ENCODE measurements at places on chromosomes 2 and 18.

- DNase-seq, result no peak
Measured at GRCh38 chr2:134583462-134583861, 135.3 kb downstream of the TMEM163 start.

DNA sequence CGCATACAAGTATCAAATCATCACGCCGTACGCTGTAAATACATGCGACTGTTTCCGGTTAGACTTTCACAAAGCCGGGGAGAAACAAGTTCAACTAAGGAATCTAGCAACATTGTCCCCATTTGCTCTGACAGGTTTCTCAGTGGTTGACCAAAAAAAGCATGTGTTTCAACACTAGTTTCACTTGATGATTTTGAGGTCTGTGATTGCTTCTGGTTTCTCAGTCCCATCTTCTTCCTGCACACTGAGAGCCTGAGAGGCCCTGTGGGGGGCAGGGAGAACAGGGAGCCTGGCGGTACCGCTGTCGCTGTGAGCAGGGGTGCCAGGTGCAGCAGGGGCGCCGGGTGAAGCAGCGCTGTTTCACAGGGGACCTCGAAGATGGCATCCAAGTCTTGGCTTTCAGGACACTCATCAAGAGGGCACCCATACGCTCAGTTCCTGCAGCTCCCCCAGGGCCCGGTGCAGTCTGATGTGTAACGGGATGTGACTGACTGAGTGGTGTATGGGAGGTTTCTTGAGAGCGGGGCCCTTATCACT lies 270.9 kb downstream of the TWIST2 start:
- no peak for DNase-seq

- no peak for DNase-seq
Measured at GRCh38 chr2:207502577-207503198, 27.1 kb upstream of the CREB1 start.

DNA sequence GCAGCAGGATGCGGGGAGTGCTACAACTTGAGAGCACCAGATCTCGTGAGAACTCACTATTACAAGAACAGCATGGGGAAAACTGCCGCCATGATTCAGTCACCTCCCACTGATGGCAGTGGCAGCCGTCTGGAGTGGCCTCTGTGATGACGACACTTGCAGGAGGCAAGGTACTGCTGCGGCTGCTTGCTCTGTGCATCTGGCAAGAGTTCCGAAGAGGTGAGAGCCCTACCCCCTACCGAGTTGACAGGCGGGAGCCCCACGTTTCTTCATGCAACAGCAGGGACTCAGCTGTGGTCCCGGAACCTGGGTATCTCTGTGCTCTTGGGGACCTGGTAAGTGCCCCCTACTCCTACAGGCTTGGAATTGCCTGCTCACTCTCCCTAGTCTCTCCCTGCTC lies 1672.7 kb upstream of the TMEFF2 start:
- no peak for DNase-seq

DNA sequence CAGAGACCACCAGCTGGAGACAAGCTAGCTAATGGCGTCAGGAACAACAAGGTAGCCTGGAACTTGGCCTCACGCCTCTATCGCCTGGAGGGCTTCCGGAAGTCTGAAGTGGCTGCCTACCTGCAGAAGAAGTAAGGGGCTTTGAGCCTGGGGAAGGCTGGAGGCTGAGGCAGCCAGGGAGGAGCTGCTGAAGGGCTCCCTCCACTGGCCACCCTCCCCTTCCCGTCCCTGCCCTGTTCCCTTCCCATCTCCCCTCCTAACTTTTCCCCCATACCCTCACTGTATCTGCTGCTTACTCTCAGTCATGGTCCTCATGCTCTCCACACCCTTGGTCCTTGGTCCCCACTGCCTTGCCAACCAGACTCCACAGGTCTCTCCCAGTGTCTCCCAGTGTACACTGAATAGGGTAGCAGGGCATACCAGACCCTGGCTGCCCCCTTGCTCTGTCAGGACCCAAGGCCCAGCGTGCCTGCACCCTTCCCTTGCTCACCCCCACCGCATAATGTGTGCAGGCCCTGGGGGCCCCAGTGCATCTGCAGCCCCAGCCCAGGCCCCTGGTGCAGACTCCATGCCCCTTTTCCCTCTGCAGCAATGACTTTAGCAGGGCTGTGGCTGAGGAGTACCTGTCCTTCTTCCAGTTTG lies 18.8 kb downstream of the PSD4 start:
- no peak for DNase-seq

DNA sequence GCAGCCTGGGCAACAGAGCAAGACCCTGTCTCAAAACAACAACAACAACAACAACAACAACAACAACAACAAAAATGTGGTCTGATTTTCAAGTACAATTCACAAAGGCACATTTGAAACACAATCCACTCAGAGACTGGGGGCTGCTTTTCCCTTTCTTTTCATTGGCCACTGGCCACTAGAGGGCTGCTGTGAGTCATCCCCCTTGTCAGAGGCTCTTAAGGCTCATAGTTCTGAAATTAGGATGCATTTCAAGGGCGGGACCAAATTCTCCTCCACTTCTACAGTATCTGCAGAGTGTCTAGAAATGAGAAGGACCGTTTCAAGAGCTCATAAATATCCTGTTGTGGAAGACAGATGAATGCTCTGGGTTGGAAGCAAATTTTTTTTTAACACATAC lies 285.4 kb downstream of the NRXN1 start:
- DNase-seq, result no peak

- DNase-seq, result no peak
Measured at GRCh38 chr2:145599756-145600155, 1079.8 kb upstream of the ZEB2 start.

GRCh38 chr2:8159211-8159965 lies 522.5 kb upstream of the ID2 start:
- DNase-seq, result no peak

DNA sequence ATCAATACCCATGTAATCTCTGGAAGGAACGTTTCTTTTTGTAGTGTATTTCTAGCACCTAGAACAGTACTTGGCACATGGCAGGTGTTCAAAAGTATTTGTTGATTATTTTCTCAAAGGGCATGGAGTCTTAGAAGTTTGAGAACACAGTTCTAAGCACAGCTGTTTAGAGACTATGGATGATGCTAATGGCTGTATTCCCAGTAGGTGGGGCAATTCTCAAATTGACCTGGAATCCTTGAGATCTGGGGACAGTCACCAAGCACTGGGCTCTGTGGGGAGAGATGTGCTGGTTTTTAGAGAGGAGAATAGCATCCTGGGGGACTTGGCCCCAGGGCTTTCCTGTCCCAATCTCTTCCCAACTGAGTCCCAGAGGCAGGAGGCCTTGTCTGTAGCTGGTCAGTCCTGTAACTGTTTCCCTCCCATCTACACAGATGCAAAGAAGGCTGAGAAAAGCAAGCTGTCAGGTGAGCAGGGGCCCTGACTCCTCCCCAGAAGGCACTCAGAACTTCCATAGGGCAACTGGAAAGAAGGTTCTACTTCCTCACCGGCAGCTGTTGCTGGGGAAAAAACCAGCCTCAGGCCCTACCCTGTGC lies 17.5 kb upstream of the IL36G start:
- no peak for DNase-seq

- DNase-seq, result no peak
Measured at GRCh38 chr18:49022311-49023161, 71.8 kb upstream of the SMAD7 start.

All from stimulated activated CD8-positive, alpha-beta memory T cell treated with anti-CD3 and anti-CD28 coated beads, Interleukin-2, amount 100 ng/mL, for 1 hour (primary cell).